ENCODE measurements at places on chromosomes 1 and 21.

DNA sequence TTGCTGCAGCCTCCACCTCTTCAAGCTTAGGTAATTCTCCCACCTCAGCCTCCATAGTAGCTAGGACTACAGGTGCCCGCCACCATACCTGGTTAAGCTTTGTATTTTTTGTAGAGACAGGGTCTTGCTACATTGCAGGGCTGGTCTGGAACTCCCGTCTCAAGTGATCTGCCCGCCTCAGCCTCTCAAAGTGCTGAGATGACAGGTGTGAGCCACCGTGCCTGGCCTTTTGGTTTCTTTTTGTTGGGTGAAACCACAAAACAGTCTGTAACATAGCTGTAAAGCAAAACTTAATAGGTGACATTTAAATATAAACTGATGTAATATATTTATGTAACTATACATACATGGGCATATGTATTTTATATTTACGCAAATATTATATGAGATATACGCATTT, 3.1 kb upstream of the DNAJC11 start:
- no peak for DNase-seq

GRCh38 chr21:24671901-24672300, 935.4 kb downstream of the MRPL39 start:
- no peak for DNase-seq

GRCh38 chr1:156394835-156395461, 25.9 kb downstream of the RHBG start:
- no peak for DNase-seq

DNA sequence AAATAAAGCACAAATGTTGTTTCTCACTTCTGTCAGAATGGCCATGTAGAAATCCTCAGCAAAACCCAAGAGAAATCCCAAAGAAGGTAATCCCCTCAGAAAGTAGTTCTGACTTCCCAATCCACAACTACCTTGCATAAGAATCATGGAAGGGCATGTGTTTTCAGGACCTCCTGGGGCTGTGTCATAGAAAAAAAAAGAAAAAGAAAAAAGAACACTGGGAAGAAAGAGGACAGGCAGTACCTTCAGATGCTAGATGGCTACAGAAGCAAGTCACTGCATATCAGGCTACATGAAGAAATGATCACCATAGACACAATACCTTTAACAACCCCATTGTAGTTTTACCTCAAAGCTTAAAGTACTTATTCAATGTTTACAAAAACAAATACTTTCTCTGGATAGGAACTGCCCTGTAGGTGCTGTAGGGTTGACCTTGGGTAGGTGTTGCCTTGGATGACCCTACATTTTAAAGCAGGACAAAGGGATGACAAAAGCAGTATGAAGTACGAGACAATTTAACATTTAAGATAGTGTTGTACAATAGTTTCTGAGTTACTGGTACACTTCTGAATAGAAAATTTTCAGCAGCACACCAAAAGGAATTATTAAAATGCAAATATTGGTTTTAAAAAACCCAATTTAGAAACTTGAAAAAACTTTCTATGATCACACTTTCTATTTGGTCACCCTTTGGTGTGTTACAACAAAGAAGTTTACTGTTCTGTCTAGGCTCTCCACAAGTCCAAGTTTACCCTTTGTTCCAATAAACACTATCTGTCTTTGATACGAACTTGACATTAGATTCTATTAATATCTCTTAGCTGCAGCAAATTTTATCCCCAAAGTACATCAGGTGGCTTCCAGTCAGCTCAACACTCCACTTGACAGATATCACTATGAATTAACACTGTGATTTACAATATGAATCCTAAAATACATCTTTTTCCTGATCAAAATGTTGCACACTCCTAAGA, 5.0 kb downstream of the TRIT1 start:
- DNase-seq, result no peak

GRCh38 chr1:11990303-11991032, 10.2 kb downstream of the MFN2 start:
- DNase-seq, result no peak

DNA sequence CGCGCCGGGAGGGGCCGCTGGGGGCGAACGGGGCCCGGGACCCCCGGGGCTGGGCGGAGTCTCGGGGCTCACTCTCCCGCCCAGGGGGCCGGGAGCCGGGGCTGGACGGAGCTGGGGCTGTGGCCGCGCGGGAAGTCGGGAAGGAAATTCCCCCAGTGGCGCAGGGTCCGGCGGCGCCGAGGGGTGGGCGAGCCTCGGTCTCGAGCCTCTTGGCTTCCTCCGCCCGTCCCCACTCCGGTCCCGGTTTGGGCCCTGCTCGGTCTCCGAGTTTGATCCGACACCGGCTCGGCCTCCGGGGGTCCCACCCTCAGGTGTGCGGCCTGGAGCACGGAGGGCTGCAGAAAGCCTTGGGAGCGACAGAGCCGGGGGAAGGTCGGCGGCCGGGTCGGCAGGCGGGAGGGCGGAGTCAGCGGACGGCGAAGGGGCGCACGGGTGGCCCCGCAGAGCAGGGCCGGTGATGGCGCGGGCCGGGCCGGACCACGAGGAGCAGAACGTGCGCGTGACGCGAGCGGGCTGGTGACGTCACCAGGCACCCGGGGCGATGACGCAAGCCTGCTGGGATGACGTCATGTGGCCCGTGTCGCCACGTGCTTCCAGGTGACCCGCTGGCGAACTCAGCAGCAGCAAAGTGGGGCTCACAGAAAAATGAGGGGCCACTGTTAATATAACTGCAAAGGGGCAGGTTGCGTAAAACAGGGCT, 610 bp upstream of the HES4 start:
- peak; percentile 83 for DNase-seq

DNA sequence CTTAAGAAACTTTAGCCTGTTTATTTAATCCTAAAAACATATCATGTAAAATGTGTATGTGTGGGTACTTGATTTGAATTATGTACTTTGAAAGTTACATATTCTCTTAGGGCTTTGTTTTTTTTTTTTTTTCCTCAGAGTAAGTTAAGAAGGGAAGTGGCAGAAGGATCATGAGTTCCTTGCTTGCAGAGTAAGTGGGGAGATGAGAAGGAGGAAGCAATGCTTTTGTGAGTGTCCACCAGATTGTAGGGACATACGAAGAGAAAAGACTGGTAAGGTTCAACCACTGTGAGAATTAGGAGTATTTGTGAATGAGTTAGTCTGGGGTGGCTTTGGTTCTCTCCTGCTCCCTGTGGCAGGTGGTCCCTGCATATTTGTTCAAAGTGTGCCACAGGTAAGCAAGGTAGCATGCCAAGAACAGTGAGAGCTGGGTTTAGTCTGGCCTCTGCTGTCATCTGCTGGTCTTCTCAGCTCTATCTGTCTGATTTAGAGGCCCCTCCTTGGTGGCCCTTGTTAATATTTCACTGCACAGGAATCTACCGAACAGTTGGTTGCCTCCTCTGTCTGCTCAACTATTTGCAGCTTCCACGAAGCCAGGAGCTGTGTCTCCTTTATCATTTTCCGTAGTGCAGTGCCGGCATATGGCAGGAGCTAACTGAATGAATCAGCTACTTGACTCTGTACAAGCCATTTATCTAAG, 9.5 kb downstream of the DNM3 start:
- no peak for DNase-seq

- DNase-seq, result no peak
Observed at GRCh38 chr1:204317170-204317569, 42.6 kb downstream of the PLEKHA6 start.

Data from activated T-cell treated with anti-CD3 and anti-CD28 coated beads, Interleukin-2, amount 50 U/mL, for 24 hours (primary cell).